ENCODE measurements at places on chromosomes 1 and 21. TPM values are rescaled to one million over a fixed set of nuclear protein-coding genes. Genes with fewer than 3 reads are reported as not detected.

DNA sequence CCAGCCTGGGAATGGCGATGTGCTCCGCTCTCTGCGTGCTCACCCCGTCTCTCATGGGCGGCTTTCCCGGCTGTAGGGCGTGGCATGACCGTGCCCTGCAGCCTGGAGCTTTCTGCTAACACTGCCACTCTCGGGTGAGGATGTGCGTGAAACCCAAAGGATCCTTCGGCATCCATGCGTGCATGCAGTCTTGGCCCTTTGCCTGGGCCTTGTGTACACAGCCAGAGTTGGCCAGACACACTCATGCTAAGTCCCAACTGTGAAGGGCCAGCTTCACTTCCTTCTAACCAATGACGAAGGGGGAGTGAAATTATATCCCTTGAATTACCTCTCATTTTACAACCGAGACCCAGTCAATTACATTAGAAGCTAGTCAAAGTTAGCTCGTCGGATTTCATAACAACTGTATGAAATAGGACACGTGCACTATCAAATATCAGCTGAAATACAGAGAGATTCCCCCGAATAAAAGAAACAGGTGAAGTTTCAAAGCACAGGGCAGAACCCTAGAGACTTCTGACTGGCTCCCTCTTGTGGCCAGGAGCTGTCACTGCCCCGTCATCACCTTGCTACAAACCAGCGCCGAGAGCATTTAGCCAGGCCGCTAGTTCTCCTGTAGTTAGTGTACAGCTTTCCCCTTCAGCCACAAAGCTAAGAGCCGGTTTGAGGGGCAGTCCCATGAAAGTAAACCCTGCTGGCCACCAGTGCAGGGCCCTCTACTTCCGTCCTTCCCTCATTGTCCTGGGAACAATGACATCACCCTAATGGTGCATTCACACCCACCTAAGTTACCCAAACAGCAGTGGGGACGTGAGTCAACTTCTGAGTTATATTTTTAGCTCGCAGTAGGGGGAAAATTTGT, 63.4 kb upstream of the COA6 start:
- no peak for DNase-seq

Gene HSPA6
- 0.55 TPM for total RNA-seq

Gene TMEM269
- not detected for total RNA-seq

GRCh38 chr1:93821423-93822144, 57.4 kb downstream of the DNTTIP2 start:
- DNase-seq = no peak

DNA sequence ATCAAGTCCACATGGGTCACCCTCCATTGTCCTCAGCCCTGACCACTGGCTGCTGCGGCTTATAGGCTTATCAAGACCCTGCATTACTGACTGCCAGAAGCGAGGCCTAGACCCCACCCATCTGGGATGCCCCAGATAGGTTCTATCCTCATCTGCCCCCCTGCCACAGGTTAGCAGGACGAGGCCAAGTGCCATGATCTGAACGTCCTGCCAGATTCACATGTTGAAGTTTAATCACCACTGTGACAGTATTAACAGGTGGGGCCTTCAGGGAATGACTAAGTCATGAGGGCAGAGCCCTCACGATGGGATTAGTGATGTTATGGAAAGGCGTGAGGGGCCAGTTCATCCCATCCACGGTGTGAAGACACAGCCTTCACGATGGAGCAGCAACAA, 6.2 kb upstream of the CPLANE2 start:
- no peak for DNase-seq

Gene AIM2
- total RNA-seq = not detected

Gene DLGAP3
- total RNA-seq = not detected

Gene GRIK3
- total RNA-seq = not detected

DNA sequence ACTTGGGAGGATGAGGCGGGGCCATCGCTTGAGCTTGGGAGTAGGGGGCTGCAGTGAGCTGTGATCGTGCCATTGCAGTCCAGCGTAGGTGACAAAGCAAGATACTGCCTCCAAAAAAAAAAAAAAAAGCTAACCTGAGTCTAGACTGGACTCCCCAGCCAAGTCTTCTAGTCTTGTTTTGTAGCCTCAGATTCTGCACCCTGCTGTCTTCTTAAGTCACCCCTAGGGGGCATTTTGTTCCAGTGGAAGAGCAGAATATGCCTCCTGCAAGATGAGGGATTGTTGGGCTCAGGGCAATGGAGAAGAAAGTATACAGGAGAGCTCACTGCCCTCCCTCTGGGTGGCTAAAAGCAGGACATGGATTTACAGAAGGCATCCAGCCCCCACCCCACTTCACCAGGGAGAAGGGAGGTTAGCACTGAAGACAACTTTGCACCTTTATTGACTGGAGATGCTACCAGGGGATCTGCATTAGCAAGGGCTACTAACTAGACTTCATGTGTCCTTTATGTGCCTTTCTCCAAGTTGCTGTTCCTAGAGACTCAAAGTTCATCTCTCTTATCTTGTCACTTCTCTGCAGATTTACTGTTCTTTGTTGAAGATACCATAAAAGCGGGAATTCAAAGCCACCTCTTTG, 15.3 kb upstream of the RNF187 start:
- no peak for DNase-seq

GRCh38 chr1:164723296-164723798, 164.4 kb downstream of the PBX1 start:
- no peak for DNase-seq

Gene PGBD5
- total RNA-seq = under 0.01 TPM

Gene C1orf185
- total RNA-seq = not detected

- DNase-seq = no peak
These were observed 8.2 kb downstream of the GPSM2 start for GRCh38 chr1:108884968-108885367.

DNA sequence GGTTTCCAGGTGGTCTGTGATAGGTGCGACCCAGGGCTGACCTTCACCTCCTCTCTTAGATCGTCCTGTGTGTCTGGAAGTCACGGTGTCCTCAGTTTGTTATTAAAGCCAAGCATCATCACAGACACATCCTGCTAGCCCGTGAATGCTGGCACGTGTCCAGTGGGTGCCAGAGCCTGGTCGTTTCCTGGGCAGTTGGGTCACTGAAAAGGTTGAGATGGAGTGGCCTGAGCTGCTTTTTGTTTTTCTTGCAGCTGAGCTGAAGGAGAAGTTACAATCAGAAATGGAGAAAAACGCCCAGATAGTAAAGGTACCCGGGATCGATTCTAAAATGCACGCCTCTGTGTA, 23.2 kb downstream of the PCNT start:
- DNase-seq = no peak

- no peak for DNase-seq
These were observed 7.7 kb downstream of the ABCG1 start for GRCh38 chr21:42226626-42227025.

- DNase-seq = no peak
These were observed 882.4 kb upstream of the ADGRL2 start for GRCh38 chr1:80918380-80918779.

GRCh38 chr1:27634177-27634984, 604 bp downstream of the FGR start:
- DNase-seq = no peak

- no peak for DNase-seq
These were observed 137.2 kb downstream of the LRIG2 start for GRCh38 chr1:113210248-113210647.

DNA sequence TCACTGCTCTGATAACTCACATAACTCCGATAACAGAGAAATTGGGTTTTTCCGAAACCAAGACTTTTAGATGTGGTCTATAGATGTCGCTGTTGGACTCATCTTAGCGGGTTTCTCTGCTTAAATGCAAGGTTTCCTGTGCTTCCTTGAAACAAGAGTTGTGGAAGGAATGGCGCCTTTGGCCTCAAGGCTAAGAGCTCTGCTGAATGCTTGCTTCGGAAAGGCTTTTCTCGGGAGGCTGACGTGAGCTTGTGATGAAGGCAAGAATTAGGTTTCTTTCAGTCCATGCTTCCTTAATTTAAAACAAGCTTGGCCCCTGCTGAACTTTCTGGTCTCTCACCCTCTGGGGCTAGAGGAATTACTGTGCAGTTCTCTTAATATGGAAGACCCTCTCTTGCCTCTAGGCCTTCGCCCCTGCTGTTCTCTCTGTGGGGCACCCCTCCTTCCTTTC, 113.5 kb downstream of the MAP3K21 start:
- no peak for DNase-seq

Gene TMEM240
- total RNA-seq = not detected
